T1000 (cell line): ENCODE measurements at places on chromosomes 3 and 15.

DNA sequence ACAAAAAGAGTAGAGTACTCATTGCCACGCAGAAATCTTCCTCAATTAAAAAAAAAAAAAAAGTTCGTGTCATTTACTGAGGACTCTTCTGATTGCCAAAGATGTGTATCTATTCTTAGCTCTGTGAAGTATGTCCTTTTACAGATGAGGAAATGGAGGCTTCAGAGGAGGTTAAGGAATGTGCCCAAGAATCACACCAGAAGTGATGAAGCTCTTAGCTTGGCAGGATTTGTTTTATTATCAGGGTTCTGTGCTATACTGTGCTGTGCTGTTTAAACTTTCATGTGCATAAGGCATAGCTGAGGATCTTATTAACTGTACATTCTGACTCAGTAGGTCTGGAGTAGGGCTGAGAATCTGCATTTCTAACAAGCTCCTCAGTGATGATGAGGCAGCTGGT is 665.2 kb upstream of the ADAMTS9 start:
- no peak for DNase-seq

- no peak for DNase-seq
These were observed 23.8 kb downstream of the SLC6A20 start for GRCh38 chr3:45772341-45773035.

DNA sequence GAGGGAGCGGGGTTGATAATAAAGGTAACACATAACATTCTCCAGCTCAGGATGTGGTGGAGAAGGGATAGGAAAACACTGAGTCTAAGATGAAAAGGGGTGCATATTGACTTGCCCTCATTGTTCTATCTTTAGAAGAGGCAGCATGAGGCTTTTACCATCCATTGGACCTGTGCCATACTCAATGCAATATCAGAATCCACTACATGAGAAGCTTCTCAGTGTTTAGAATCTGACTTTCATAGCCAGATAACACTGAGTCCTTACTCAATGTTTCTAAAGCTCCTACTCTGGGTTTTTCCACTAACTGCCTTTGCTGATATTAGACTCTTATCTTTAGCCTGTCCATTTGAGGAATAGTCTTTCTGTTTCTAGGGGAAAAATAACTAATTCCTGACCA is 24.3 kb upstream of the GADL1 start:
- no peak for DNase-seq

DNA sequence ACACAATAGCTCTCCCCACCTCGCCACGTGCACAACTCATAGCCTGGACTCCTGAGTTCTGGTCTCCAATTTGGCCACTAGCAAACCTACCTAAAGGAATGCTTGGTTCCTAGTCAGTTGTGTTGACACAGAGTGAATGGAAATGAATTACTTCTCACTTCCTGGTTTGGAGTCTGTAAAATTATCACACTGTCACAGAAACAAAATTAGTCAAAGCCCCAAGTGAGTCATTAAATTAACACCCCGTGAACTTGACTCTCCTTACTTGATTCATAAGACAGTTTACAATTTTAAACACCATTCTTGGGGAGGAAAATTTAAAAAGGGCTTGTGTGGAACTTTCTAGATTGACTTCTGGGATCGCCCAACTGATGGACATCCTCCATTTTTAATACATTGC is 276.2 kb upstream of the CTNNB1 start:
- DNase-seq, result no peak

GRCh38 chr3:186772701-186773417 is 10.5 kb upstream of the EIF4A2 start:
- no peak for DNase-seq

DNA sequence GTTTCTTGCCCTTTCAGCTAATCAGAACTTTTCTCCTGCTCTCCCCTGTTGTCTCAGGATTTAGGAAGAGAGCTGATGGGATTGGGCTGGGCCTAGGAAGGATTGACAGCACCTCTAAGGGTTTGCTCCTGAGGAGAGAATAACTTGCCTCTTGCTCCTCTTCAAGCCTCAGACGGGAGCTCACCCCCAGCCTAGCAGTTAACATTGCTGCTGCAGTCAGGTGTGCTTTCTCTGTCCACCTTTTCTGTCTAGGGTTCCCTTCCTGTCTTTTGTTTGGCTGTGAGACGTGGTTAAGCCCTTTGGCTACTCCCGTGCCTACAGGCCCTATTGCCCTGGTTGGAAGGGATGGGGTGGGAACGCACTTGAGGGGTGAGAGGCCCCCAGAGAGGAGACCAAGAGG is 20.1 kb downstream of the TMEM108 start:
- no peak for DNase-seq

GRCh38 chr15:101536875-101537405 is 47.4 kb upstream of the PCSK6 start:
- no peak for DNase-seq

DNA sequence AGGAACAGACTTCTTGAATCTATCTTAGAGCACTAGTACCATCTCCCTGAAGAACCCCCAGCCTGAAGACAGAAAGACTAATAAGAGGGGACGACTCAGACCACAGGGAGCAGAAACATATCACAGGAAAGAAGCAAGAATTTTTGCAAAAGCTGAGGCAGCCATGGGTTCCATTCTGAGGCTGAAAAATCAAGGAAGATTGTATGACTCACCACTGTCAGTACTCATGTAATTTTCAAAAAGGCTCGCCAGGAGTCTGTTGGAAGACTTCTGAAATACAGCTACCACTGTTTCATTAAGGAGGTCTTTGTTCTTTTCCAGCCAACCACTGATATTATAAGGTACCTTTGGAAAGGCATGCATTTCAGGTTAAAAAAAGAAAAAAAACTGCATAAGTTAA is 47.5 kb downstream of the MYH15 start:
- DNase-seq, result no peak

DNA sequence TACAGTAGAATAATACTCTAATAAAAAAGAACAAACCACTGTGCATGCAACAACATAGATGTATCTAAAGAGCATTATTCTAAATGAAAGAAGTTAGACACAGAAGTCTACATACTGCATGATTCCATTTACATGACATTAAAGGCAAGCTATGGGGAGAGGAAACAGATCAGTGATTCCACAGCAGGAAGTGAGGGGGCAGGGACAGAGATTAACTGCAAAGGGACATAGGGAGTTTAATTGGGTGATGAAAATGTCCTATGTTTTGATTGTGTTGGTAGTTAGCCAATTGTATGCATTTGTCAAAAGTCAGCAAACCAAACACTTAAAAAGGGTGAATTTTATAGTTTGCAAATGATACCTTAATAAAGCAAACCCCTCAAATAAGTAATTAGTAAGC is 13.8 kb downstream of the CRYGS start:
- no peak for DNase-seq

DNA sequence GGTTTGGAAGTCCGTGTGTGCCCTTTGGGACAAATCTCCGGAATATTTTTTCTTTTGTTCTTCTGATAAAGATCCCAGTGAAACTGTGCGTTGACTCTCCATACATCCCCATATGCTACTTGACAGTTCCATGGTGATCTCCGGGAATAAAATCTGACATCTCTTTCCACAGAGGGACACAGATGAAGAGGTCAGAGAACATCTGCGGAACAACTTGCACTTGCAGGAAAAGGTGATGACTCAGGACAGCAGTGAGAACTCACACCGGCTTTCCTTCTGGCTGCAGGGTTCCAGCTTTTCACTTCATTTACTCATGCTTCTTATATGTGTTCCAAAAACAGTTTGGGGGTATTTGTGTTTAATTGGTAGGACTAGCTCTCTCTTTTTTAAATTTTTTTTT is 157.5 kb upstream of the CHRM5 start:
- no peak for DNase-seq

- DNase-seq, result no peak
These were observed 24.5 kb downstream of the MAP2K1 start for GRCh38 chr15:66411190-66411589.

GRCh38 chr3:35800960-35801459 is 161.7 kb downstream of the ARPP21 start:
- no peak for DNase-seq

DNA sequence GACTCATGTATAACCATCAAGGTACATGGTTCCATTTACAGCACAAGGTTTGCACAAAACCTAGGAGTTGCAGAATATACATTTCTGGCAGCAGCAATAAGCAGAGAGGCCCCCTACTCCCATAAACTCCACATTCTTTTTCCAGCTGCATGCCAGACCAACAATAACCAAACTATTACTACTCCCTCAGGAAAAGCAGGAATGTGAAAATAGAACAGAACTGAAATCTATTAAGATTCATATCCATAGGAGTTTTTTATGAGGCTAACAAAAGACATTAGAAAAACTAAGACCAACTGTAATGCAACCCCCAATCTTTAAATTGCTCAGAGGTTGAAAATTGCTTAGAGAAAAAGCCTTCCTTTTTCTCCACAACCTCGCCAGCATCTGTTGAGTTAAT is 27.6 kb upstream of the TOP2B start:
- DNase-seq, result no peak

DNA sequence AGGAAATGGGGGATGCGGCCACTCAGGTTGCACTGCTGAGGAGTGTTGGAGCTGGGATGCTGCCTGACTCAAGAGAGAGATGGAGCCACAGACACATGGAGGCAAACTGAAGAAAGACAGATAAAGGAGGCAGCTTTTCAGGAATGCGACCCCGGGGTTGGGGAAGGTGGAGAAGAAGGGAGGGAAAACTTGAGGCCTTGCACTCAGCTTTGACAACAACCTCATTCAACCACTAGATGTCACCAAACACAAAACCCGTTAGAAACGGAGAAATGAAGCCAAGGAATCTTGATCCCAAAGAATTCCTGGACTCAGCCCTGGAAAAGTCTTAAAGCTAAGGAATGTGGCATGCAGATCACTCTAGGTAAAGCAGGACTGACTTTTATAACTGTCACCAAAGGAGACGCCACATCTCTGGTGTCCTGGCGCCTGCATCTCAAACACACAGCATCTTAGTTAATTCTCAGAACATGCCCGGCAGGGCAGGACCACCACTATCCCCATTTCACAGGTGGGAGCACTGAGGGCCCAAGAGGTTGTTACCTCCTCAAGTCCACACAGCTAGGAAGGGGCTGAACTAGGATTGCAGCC is 59.6 kb upstream of the LMCD1 start:
- peak; percentile 12 for DNase-seq

DNA sequence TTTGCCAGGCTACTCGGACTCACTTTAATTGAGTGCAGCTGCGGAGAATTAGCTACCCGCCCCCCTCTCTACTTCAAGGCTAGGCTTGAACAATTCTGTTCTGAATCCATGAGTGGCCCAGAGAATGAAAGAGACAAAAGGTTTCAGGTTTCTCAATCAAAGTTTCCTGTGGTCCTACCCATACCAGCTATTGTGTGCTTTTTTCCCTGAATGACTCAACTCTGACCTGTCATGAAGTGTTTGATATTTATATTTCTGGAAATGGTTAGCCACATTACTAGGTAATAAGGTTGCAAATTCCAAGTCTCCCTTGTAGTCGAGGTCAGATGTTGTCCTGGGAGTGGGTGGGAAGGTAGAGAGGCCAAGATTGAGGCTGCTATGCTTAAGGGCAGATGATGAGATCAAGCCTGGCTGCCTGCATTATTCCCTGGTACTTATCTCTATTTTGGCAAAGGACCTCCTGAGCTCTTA is 392.7 kb upstream of the TBL1XR1 start:
- DNase-seq, result peak; percentile 33

DNA sequence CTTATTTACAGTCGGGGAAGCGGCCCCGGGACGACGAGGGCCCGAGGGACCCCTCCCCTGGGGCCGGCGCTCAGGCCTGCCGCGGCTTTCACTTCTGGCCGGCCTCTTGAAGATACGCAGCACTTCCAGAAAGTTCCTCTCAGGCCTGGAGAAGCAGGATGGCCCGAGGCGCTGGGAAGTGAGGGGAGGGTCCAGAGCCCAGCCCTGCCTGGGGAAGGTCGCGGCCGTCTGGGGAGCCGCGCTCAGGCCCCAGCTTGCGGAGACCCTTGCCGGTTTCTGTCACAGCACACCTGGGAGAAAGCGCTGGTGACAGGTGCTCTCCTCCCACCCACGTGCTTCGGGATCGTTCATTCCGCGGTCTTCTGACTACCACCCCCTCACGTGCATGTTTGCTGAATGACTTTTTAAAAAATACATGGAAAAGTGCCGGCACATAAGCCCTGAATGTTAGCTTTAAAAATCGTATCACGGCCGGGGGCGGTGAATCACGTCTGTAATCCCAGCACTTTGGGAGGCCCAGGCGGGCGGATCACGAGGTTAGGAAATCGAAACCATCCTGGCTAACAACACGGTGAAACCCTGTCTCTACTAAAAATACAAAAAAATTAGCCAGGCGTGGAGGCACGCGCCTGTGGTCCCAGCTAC is 727 bp upstream of the TM2D3 start:
- no peak for DNase-seq

DNA sequence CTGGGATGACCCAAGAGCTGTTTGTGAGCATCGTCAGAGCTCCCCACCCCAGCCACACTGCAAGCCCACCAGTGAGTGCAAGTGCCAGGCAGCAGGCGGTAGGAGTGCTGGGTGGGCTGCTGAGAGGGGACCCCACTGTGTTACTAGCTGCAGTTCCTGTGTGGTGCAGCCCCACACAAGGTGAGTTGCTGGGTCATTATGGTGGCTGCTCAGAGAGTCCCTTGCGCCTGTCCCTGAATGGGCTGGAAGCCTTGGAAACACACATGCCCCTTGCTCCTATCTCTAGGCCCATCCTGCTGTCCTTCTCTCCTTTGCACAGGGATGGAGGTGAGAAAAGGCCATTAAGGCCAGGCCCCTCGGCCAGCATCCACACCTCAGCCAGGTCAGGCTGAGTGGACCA is 83.7 kb downstream of the SEC22A start:
- no peak for DNase-seq

DNA sequence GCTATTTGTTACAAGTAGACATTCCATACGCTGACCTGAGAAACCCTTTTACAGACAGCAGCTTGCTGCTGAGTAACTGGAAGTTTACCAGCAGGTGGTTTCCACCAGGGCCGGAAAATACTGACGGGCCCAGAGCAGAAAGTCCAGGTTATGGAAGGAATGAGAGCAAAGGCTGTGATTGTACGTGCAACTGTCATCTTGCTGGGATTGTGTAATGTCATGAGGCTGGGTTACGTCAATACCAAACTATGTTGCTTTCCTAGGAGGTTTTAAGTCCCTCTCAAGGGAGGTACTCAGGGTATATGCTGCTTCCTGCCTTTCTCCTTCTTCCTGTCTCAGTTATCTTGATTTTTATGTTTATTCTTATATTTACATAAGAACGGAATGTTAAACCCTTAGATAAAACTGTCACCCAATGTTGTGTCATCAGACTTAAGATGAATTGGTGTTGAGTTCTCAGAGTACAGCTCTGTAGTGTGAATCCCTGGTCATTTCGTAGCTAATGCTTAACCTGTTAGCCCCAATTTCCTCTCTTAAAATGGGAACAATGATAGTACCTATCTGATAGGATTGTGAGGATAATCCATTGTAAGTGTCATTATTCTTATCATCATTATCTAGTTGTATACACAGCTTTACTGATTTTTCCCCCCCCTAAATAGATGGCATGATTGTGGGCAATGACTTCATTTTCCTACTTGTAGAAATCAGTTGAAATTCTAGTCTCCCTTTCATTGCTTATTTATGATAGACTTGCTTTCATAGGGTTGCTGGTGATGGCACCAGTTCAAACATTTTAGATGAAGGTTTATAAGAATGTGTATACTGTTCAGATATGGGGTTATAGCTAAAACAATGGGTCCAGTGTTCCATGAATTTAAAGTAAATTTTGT is 101.4 kb downstream of the FNDC3B start:
- peak; percentile 58 for DNase-seq

- no peak for DNase-seq
These were observed 6.3 kb downstream of the XCR1 start for GRCh38 chr3:46020766-46021510.

GRCh38 chr15:75620058-75620820 is 5.3 kb downstream of the SNUPN start:
- DNase-seq, result no peak
